ENCODE measurements at places on chromosomes 16 and 17. TPM values are rescaled to one million over a fixed set of nuclear protein-coding genes. Genes with fewer than 3 reads are reported as not detected.

- H3K27ac ChIP-seq, result no peak overlapping the region
- peak; percentile 8 for DNase-seq
- no peak overlapping the region for H3K4me3 ChIP-seq
- H3K27me3 ChIP-seq, result no peaks in the 10 kb centered on the region
Observed at GRCh38 chr16:67039260-67040020, 10.5 kb downstream of the CBFB start.

The MYH8 gene
- total RNA-seq, result 0.28 TPM

GRCh38 chr17:31832746-31833145 lies 26.3 kb downstream of the COPRS start:
- no peak overlapping the region for H3K27ac ChIP-seq
- no peaks in the 10 kb centered on the region for H3K27me3 ChIP-seq
- no peaks in the 10 kb centered on the region for H3K36me3 ChIP-seq
- no peaks in the 10 kb centered on the region for H3K4me1 ChIP-seq
- no peak overlapping the region for H3K4me3 ChIP-seq
- no peak for DNase-seq

The WNT3 gene
- 0.38 TPM for total RNA-seq

DNA sequence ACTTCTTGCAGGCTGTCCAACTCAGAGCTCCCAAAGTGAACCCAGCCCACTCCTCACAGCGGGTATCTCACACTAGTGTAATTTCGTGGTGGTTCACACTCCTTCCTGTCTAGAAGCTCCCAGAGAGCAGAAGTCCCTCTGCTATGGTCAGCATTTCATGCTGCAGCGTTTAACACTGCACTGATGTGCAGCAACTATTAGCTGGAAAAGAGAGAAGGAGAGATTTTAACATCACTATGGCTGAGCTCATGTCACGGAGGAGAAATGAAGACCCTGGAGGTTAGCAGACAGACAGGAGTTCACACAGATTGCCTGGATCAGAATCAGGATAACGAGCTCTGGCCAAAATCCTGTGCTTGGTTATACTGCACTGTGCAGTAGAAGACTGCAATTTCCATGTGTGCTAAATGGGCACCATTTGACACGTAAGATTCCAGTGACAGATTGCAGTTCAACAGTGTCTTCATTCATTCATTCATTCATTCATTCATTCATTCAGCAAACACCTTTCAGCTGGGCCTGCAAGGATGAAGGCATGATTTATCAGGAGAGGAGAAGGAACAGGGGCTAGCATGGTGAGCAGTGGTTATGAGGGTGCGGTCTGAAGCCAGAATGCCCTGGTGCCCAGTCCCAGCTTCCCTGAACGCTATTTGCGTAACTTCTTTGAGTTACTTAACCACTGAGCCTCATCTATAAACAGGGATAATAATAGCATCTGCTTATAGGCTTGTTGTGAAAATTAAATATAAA lies 5.3 kb upstream of the CCL1 start:
- DNase-seq, result no peak
- no peaks in the 10 kb centered on the region for H3K27me3 ChIP-seq
- no peaks in the 10 kb centered on the region for H3K36me3 ChIP-seq
- no peaks in the 10 kb centered on the region for H3K4me1 ChIP-seq

- no peak overlapping the region for H3K27ac ChIP-seq
- no peaks in the 10 kb centered on the region for H3K27me3 ChIP-seq
- DNase-seq, result no peak
Observed at GRCh38 chr17:14469971-14470370, 169.1 kb downstream of the HS3ST3B1 start.

- no peak for DNase-seq
- H3K4me1 ChIP-seq, result peaks cover 6% of the 10 kb centered on the region
- H3K36me3 ChIP-seq, result no peaks in the 10 kb centered on the region
- no peak overlapping the region for H3K27ac ChIP-seq
- no peak overlapping the region for H3K4me3 ChIP-seq
Observed at GRCh38 chr17:2718150-2718938, 6.8 kb upstream of the CLUH start.

DNA sequence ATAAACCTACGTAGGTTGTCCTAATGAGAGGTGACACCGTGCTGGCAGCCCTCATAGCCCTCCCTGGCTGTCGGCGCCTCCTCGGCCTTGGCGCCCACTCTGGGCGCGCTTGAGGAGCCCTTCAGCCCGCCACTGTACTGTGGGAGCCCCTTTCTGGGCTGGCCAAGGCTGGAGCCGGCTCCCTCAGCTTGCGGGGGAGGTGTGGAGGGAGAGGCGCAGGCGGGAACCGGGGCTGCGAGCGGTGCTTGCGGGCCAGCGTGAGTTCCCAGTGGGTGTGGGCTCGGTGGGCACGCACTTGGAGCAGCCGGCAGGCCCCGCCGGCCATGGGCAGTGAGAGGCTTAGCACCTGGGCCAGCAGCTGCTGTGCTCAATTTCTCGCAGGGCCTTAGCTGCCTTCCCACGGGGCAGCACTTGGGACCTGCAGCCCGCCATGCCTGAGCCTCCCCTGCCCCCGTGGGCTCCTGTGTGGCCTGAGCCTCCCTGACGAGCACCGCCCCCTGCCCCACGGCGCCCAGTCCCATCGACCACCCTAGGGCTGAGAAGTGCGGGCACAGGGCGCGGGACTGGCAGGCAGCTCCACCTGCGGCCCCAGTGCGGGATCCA lies 40.1 kb upstream of the AMZ2 start:
- H3K27me3 ChIP-seq, result no peaks in the 10 kb centered on the region
- no peak overlapping the region for H3K27ac ChIP-seq
- peak; percentile 76 for DNase-seq

DNA sequence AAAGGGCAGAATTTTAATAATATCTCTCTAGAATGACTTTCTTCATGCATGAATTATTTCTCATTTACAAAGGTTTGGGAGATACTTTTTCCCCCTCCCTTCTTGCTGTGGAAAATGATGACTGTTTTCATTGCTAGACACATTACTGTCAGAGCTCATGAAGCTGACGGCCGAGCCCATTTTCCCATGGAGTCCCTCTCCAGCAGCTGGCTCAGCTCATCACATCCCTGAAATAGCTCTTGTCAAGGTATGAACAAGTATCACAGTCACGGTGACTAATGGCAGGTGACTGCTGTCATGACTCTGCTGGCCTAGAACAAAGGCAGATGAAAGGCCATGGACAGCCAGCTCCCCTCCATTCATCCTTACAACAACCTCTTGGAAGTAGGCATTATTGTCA lies 208.1 kb downstream of the ABCC12 start:
- no peak overlapping the region for H3K4me3 ChIP-seq
- no peaks in the 10 kb centered on the region for H3K27me3 ChIP-seq
- H3K4me1 ChIP-seq, result no peaks in the 10 kb centered on the region
- no peak for DNase-seq
- H3K27ac ChIP-seq, result no peak overlapping the region
- H3K36me3 ChIP-seq, result no peaks in the 10 kb centered on the region

The KRTAP1-5 gene
- not detected for total RNA-seq

The CARD14 gene
- total RNA-seq, result 1.7 TPM

DNA sequence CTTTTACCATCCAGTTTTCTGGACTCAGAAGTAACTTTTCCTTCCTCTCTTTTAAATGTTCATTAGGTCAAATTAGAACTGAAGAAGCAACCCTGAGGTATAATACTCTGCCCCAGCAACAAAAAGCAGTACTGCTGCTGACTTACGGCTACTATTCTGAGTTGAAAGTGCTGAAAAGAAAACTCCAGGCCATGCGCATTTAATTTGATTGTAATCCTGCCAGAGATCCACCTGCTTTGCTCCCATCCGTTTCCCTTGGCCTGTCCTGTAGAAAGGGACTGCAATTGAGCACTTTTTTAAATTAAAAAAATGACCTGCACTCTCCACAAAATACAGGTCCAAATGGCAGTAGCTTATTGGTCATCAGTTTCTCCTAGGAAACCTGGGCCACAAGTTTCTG lies 61.6 kb downstream of the PITPNC1 start:
- no peaks in the 10 kb centered on the region for H3K36me3 ChIP-seq
- H3K4me3 ChIP-seq, result no peak overlapping the region
- DNase-seq, result no peak
- H3K27ac ChIP-seq, result no peak overlapping the region
- H3K27me3 ChIP-seq, result no peaks in the 10 kb centered on the region

- no peak overlapping the region for H3K4me3 ChIP-seq
- no peaks in the 10 kb centered on the region for H3K4me1 ChIP-seq
- no peak overlapping the region for H3K27ac ChIP-seq
- H3K27me3 ChIP-seq, result no peaks in the 10 kb centered on the region
- H3K36me3 ChIP-seq, result no peaks in the 10 kb centered on the region
Observed at GRCh38 chr16:68425498-68426346, 22.6 kb downstream of the SMPD3 start.

GRCh38 chr16:75310541-75310940 lies 59.1 kb upstream of the BCAR1 start:
- DNase-seq, result no peak
- no peaks in the 10 kb centered on the region for H3K27me3 ChIP-seq
- peaks cover 11% of the 10 kb centered on the region for H3K4me1 ChIP-seq
- no peak overlapping the region for H3K27ac ChIP-seq

The KDM6B gene
- total RNA-seq, result 32.3 TPM

DNA sequence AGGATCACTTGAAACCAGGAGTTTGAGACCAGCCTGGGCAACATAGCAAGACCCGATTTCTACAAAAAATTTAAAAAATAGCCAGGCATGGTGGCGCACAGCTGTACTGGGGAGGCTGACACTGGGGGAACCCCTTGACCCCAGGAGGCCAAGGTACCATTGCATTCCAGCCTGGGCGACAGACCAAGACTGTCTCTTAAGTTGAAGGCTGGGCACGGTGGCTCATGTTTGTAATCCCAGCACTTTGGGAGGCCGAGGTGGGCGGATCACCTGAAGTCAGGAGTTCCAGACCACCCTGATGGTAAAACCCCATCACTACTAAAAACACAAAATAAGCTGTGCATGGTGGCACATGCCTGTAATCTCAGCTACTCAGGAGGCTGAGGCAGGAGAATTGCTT lies 74.9 kb downstream of the LITAF start:
- no peaks in the 10 kb centered on the region for H3K4me1 ChIP-seq
- no peaks in the 10 kb centered on the region for H3K27me3 ChIP-seq
- no peak overlapping the region for H3K4me3 ChIP-seq
- no peaks in the 10 kb centered on the region for H3K36me3 ChIP-seq
- H3K27ac ChIP-seq, result no peak overlapping the region
- no peak for DNase-seq

The RHBDF2 gene
- 58.6 TPM for total RNA-seq

GRCh38 chr17:47201166-47201565 lies 8.0 kb upstream of the MYL4 start:
- no peak for DNase-seq
- H3K27me3 ChIP-seq, result no peaks in the 10 kb centered on the region
- no peak overlapping the region for H3K4me3 ChIP-seq
- H3K27ac ChIP-seq, result no peak overlapping the region
- peaks cover 9% of the 10 kb centered on the region for H3K4me1 ChIP-seq
- H3K36me3 ChIP-seq, result no peaks in the 10 kb centered on the region

The TVP23A gene
- total RNA-seq, result 0.19 TPM

The RNF157 gene
- total RNA-seq, result 4.8 TPM

- no peaks in the 10 kb centered on the region for H3K27me3 ChIP-seq
- peaks cover 39% of the 10 kb centered on the region for H3K36me3 ChIP-seq
- H3K4me3 ChIP-seq, result no peak overlapping the region
- H3K27ac ChIP-seq, result peak overlapping the region; percentile 91
Observed at GRCh38 chr17:42518046-42518754, 17.8 kb upstream of the NAGLU start.

GRCh38 chr16:30527635-30528178 lies 1.3 kb upstream of the ZNF768 start:
- H3K27ac ChIP-seq, result peak overlapping the region; percentile 83
- H3K4me3 ChIP-seq, result peak overlapping the region; percentile 68
- DNase-seq, result no peak
- H3K36me3 ChIP-seq, result peaks cover 2% of the 10 kb centered on the region
- H3K4me1 ChIP-seq, result peaks cover 12% of the 10 kb centered on the region

DNA sequence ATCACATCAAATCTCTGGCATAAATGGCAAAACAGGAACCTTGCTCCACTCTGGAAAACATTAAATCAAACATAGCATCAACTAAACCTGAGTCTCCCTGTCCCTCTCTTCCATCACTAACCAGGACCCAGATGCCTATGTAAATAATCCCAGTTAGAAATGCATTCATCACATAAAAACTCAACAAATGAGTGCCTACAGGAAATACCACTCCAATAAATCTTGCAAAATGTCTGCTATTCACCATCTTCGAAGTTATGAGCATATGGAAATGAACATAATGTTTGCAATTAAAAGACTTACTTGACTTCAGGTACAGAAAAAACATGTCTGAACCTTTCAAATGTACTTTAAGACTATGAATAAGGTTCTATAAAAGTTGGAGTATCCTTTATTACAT lies 425.0 kb downstream of the CDH11 start:
- H3K27ac ChIP-seq, result no peak overlapping the region
- DNase-seq, result no peak
- H3K4me3 ChIP-seq, result no peak overlapping the region
- no peaks in the 10 kb centered on the region for H3K36me3 ChIP-seq
- no peaks in the 10 kb centered on the region for H3K4me1 ChIP-seq

- no peaks in the 10 kb centered on the region for H3K27me3 ChIP-seq
- no peak overlapping the region for H3K27ac ChIP-seq
- no peaks in the 10 kb centered on the region for H3K4me1 ChIP-seq
- no peak overlapping the region for H3K4me3 ChIP-seq
- peak; percentile 49 for DNase-seq
Observed at GRCh38 chr17:41510251-41511065, 5.0 kb upstream of the KRT13 start.

DNA sequence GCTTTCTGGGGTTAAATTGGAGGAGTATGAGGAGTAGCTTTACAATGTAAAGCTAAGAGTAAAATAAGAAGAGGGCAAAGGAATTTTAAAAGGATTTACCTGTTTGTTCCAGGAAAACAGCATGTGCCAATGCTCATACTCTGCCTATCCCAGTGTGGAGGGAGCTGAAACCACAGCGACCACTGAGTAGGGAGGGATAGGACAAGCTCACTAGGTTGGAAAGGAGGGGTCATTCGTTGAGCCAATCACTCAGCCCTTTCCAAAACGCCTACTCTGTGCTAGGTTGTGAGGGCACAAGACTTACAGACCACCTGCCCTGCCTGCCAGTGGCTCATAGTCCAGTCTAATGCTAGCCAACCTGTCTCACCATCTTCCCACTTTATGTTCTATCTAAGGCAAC lies 1.1 kb upstream of the DNAJC7 start:
- no peak for DNase-seq
- peaks cover 31% of the 10 kb centered on the region for H3K4me1 ChIP-seq
- no peaks in the 10 kb centered on the region for H3K27me3 ChIP-seq
- no peaks in the 10 kb centered on the region for H3K36me3 ChIP-seq
- peak overlapping the region; percentile 97 for H3K4me3 ChIP-seq

GRCh38 chr17:45098869-45099616 lies 33.3 kb downstream of the PLCD3 start:
- H3K27ac ChIP-seq, result no peak overlapping the region
- H3K27me3 ChIP-seq, result no peaks in the 10 kb centered on the region
- DNase-seq, result peak; percentile 88
- H3K4me1 ChIP-seq, result peaks cover 2% of the 10 kb centered on the region
- no peak overlapping the region for H3K4me3 ChIP-seq

The PSMC3IP gene
- 5.8 TPM for total RNA-seq

DNA sequence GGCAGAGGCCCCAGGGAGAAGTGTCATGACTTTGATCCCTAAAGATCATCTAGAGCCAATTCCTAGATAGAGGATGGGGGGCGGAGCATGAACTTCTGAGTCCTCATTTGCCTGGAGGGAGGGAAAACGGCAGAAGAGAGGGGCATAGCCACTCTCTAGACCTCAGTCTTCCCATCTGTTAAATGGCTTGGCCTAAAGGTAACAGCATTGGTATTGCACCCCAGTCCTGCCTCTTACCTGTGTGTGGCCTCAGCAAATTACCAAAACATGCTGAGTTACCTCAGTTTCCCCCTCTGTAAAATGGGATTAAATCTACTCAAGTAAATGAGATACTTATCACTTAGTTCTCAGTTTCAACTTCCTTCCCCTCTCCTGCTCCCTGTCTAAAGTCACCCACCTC lies 47.5 kb downstream of the CNGB1 start:
- H3K4me3 ChIP-seq, result no peak overlapping the region
- no peaks in the 10 kb centered on the region for H3K4me1 ChIP-seq
- no peaks in the 10 kb centered on the region for H3K36me3 ChIP-seq
- H3K27me3 ChIP-seq, result no peaks in the 10 kb centered on the region
- no peak overlapping the region for H3K27ac ChIP-seq

The NOTUM gene
- total RNA-seq, result not detected

The KRTAP4-3 gene
- not detected for total RNA-seq

All from kidney (tissue), 22 donors.